Purkinje cell (primary cell): ENCODE measurements at places on chromosomes 16 and 17. TPM values are rescaled to one million over a fixed set of nuclear protein-coding genes. Genes with fewer than 3 reads are reported as not detected.

ABHD15 gene
- 0.30 TPM in 1 of 2 replicates, not detected in the other for polyA plus RNA-seq

FBXO39 gene
- polyA plus RNA-seq = not detected in 2 replicates

STH gene
- polyA plus RNA-seq = not detected in 2 replicates

MAF gene
- 3.1 and 3.4 TPM in 2 replicates for polyA plus RNA-seq

MYO18A gene
- 5.6 and 13.7 TPM in 2 replicates for polyA plus RNA-seq

PAM16 gene
- polyA plus RNA-seq = 48.1 and 61.9 TPM in 2 replicates

HOXB5 gene
- not detected in 2 replicates for polyA plus RNA-seq

HCRT gene
- polyA plus RNA-seq = not detected in 2 replicates

EPX gene
- polyA plus RNA-seq = not detected in 2 replicates

ARHGDIG gene
- 2.6 and 15.2 TPM in 2 replicates for polyA plus RNA-seq

ABCA3 gene
- 6.3 and 9.1 TPM in 2 replicates for polyA plus RNA-seq

MRPL28 gene
- polyA plus RNA-seq = 10.1 and 15.9 TPM in 2 replicates

CES5A gene
- polyA plus RNA-seq = not detected in 2 replicates

HOXB8 gene
- not detected in 2 replicates for polyA plus RNA-seq

PRSS33 gene
- polyA plus RNA-seq = not detected in 2 replicates

KRTAP4-9 gene
- polyA plus RNA-seq = not detected in 2 replicates

KRTAP3-2 gene
- not detected in 2 replicates for polyA plus RNA-seq

CTRL gene
- polyA plus RNA-seq = 1.9 TPM in 1 of 2 replicates, not detected in the other

SP6 gene
- not detected in 2 replicates for polyA plus RNA-seq

OR1F1 gene
- 0.27 TPM in 1 of 2 replicates, not detected in the other for polyA plus RNA-seq

KRTAP2-2 gene
- polyA plus RNA-seq = not detected in 2 replicates

C17orf50 gene
- polyA plus RNA-seq = not detected in 2 replicates

PIK3R6 gene
- not detected in 2 replicates for polyA plus RNA-seq

KRT9 gene
- not detected in 2 replicates for polyA plus RNA-seq

LRRC37A gene
- 0.09 and 0.63 TPM in 2 replicates for polyA plus RNA-seq

DHODH gene
- 2.1 and 3.3 TPM in 2 replicates for polyA plus RNA-seq

SOCS3 gene
- polyA plus RNA-seq = not detected in 2 replicates

NEUROD2 gene
- polyA plus RNA-seq = 0.36 and 2.9 TPM in 2 replicates

ASPSCR1 gene
- polyA plus RNA-seq = 1.0 and 6.4 TPM in 2 replicates

ARHGAP44 gene
- polyA plus RNA-seq = 6.2 and 8.2 TPM in 2 replicates

CRISPLD2 gene
- polyA plus RNA-seq = 0.28 and 1.7 TPM in 2 replicates

CREBBP gene
- 6.4 and 10.0 TPM in 2 replicates for polyA plus RNA-seq

OSGIN1 gene
- not detected in 2 replicates for polyA plus RNA-seq

DHRS7C gene
- not detected in 2 replicates for polyA plus RNA-seq

SCIMP gene
- polyA plus RNA-seq = not detected in 2 replicates

PRR29 gene
- not detected in 2 replicates for polyA plus RNA-seq
